Mammary microvascular endothelial cell (primary cell): ENCODE measurements at places on chromosomes 2 and 18. TPM values are rescaled to one million over a fixed set of nuclear protein-coding genes. Genes with fewer than 3 reads are reported as not detected.

Gene ZNF519
- 0.64 and 2.2 TPM in 2 replicates for total RNA-seq

Gene HRH4
- total RNA-seq, result not detected in 2 replicates

Gene LYPD1
- 24.4 and 26.4 TPM in 2 replicates for total RNA-seq

Gene TXNDC9
- total RNA-seq, result 76.9 and 93.3 TPM in 2 replicates

Gene KCMF1
- total RNA-seq, result 52.4 and 53.7 TPM in 2 replicates
